Type B pancreatic cell (in vitro differentiated cells): ENCODE measurements at places on chromosomes 5 and 9.

DNA sequence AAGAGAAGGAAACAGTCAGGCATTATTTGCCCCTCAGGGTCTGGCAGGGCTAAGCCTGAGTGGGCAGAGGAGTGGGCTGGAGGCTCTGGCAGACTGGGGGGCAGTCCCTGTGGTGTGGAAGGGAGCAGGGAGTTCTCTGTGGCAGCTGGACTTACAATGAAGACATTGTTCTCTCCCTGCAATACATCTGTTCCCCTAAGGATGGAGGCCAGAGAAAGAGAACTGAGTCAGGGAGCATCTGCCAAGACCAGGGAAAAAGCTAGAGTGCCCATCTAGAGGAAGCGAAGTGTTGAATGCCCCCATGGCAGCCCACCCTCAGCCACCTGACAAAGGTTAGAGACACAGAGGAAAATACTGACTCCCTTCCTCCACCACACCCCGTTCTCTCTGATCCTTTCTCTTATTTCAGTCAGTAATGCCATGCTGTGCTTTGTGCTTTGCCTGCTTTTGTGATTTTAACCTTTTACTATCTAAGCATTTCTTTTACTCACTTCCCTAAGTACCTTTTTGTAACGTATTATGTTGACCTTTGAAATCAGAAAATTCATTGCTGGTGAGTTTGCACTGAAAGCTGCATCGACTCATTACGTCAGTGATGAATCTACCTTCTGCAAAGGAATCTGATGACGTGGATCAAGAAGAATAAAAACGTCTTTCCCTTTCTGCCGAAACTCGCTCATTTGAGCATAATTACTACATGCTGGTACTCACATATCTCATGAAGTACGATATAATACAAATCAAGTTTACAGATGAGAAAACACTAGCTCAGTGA lies 76.0 kb downstream of the ACTL7B start:
- no peak for DNase-seq

DNA sequence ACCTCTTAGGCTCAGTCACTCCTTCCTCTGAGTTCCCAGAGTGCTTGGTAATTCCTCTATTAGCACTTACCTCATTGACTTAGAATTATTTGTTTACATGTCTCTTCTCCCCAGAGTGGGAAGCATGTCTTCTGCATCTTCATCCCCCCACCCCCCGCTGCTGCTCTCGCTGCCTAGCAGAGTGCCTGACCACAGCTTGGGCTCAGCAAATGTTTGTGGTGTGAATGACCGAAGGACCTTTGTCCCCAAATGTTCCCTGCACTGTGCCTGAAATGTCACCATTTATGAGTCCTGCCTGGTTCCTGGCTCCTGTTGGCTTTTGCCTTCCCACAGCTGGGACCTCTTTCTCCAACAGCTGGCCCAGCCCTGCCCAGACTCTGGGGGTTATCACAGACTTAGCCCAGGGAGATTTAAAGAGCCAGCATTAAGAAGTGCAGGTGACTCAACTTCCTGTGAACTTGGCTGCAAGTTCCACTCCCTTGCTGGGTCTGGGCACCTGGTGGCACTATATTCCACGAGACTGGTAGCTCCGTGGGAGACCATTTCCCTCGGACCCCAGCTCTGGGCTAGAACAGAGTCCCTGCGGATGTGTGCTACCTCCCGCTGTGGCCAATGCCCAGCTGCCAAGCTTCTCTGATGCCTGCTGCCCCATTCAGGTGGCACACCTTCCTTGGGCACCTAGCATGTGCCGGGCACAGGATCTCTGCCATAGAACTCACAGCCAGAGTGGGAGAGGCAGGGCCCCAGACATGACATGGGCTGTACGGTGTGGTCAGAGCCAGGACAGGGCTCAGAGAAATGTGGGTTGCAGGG lies 1.8 kb upstream of the HMCN2 start:
- no peak for DNase-seq

DNA sequence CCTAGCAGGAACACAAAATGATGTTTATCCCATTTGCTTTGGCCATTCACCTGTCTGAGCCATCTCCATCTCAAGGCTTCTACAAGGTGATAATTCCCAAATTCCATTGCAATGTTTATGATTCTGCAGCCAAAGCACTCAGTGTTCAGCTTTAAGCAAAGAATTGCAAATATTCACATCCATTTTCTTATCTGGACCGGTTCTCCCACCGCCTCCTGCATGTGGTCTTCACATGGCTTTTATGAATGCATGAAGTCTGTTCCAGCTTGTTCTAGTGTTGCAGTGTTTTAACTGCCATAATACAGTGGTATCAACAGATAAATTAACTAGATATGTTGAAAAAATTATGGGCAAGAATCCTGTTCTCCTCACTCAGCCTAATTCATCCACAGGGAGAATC lies 443.0 kb upstream of the KLF4 start:
- DNase-seq = no peak

GRCh38 chr9:9973062-9973461 lies 639.7 kb downstream of the PTPRD start:
- no peak for DNase-seq

DNA sequence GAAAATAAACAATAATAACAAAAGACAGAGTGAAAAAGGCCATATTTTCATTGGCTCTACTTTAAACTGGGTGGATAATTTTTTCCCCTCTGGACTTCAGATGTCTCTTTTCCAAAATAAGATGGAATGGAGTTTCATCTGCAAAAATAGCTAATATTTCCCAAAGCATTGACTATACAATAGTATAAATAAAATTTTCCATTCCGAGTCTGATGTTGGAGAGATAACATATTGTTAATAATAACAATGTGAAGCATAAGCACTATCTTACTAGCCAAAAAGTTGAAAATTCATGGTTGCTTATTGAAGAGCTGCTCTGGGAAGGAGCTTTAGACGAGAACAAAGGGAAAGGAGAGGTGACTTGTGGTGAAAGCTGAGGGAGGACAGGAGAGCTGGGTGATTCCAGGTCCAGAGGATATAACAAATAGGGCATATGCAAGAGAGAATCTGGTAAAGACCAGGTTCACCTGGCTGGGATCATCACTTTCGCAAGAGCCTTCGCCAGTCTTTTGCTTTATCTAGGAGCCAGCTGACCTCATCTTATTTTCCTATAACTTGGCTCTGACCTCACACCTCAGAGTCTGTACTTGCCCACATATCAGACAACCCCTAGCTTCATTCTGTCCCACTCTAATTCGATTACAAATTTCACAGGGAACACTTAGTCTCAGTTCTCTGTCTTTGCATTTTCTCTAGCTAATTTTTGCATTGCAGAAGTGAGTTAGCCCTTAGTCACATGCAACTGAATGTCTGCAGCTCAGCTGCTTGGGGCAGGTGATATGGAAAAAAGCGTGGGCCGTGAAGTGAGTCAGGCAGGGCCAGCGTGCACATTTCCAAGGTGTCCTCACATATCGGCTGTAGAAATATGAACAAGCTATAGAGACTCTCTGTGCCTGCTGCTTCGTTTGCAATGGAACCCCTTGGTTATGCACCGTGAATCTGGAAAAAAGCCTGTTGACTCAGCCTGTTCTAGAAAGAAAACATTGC lies 7.6 kb upstream of the ZNF474 start:
- DNase-seq = no peak

DNA sequence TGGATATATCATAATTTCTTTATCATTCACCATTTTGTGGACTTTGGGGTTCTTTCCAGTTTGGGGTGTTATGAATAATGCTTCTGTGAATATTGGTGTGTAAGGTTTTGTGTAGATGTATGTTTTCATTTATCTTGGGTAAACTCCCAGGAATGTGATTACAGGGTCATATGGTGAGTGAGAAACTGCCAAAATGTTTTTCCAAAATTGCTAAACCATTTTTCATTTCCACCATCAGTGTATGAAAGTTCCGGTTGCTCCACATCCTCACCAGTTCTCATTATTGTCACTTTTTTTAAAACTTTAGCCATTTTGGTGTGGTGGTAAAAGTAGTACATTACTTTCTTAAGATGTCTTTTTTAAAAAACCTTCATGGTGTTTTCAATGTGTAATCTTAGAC lies 152.9 kb downstream of the NIPBL start:
- no peak for DNase-seq

DNA sequence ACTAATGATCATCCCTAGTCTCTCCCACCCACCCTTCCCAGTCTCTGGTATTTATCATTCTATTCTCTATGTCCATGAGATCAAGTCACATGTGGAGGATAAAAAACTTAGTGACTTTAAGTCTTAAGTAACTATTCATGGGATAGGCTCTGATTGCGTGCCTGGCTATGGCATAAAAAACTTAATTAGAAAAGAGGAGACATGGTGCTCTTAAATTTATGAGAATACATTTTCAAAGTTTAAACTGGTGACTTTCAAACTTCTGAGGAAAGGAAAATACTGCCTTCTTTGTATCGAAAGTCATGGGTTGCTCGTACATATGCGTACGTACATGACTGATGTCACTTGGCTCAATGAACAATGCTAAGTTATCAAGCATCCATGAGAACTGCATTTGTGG lies 18.2 kb upstream of the TYRP1 start:
- DNase-seq = no peak

DNA sequence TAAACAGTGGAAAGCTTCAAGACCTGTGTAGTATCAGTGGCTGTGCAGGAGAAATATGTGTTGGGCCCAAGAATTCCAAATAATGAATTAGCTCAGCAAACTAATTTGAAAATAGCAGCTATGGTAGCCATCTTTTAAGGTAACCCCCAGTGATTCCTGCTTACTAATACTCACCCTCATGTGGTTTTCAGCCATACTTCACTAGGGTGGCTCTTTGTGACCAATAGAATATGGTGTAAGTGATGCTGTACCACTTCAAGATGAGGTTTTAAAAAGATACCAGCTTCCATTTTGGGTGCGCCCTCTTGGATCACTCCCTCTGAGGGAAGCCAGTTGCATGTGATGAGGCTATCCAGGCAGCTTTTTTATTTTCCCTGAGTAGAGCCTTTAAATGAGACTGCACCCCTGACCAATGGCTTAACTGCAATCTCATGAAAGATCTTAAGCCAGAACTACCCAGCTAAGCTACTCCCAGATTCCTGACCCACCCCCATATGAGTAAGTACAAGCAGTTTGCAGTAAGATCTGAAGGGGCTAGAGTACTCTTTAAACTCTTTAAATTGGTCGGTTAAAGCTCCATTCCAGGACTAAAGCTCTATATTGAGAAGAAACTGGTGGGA lies 58.3 kb downstream of the UHRF2 start:
- no peak for DNase-seq

DNA sequence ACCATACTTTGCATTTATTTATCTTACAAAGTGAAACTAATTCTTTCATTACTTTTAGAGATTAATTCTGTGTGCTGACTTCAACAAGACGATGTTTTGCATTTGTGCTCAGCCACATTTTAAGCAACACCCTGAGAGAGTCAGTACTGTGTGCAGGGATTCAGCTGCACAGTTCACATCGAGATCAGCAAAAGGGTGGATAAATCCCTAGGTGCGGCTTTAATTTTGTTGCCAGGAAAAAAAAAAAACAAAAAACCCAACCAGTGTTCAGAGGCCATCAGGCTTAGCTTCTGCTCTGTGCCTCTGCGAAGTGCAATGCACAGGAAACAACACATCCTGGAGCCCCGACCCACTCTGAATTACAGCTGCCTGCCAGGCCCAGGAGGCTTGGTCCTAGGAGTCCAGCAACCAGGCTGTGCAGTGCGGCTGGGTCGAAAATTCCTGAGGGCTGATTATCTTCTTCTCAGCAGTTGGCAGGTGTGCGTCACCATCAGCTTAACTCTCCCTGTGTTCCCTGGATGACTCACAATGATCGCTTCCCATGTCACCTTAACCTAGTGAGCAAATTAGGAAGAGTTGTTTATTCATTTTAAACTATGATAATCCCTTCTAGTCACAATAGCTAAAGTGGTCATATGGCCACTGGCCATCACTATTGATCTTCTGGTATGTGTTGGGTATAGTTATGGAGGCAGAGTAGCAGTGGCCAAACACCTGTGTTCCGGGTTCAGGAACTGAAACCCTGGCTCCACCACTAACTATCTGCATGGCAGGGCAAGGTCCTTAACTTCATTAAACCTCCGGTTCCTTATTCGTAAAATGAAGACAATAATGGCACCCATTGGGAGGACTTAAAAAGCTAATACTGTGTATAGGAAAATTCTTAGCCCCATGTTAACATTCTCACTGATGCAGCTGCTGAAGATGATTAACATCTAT lies 31.2 kb upstream of the NDUFB6 start:
- DNase-seq = no peak

DNA sequence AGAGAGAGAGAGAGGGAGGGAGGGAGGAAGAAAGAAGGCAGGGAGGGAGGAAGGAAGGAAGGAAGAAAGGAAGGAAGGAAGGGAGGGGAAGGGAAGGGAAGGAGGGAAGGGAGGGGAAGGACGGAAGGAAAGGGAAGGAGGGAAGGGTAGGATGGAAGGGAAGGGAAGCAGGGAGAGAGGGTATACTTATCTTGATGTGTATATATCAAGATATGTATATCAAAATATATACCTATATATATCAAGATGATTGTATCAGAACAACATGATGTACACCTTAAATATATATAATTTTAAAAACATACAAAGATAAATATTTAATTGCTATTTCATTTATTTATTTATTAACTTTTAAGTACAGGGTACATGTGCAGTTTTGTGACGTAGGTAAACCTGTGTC lies 96.8 kb upstream of the ADAMTS16 start:
- DNase-seq = no peak

- no peak for DNase-seq
Observed at GRCh38 chr5:3385991-3386519, 209.6 kb upstream of the IRX1 start.

- DNase-seq = no peak
Observed at GRCh38 chr5:74380193-74380592, 260.3 kb downstream of the ENC1 start.

DNA sequence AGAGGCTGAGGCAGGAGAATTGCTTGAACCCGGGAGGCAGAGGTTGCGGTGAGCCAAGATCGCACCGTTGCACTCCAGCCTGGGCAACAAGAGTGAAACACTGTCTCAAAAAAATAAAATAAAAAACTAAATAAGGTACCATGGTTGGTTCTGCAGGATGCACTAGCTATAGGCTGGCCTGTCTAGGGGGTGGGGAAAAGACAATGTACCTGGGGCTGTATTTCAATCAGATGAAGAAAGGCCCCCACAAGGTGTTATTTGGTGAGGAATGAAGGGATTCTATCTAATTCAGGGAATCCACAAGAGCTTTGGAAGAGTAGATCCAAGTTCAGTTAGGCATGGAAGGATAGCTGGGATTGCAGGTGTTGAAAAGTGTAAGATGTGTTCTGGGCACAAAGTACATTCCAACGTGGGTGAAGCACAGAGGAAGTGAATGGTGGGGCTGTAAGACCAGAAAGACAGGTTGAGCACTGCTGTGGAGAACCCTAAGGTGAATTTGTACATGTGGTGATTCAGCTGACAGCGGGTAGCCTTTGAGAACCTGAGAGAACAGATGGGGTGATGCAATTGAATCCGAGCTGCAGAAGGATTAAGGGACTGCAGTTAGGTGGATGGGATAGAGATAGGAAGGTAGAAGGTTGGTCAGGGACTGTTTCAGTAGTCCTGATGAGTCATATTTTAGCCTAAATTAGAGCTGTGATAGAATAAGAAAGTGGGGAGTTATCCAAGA lies 71.8 kb downstream of the CAST start:
- DNase-seq = no peak

GRCh38 chr5:40033411-40033810 lies 608.6 kb upstream of the DAB2 start:
- no peak for DNase-seq

GRCh38 chr5:120088412-120088811 lies 375.7 kb upstream of the PRR16 start:
- DNase-seq = no peak

- DNase-seq = no peak
Observed at GRCh38 chr9:134455934-134456755, 129.9 kb downstream of the RXRA start.
